ENCODE measurements at places on chromosomes 1 and 21. TPM values are rescaled to one million over a fixed set of nuclear protein-coding genes. Genes with fewer than 3 reads are reported as not detected.

Gene EVI5
- total RNA-seq = 43.5 TPM

Gene FCRL3
- total RNA-seq = not detected

Gene SLC5A3
- total RNA-seq = 48.7 TPM

Gene MROH7
- 0.25 TPM for total RNA-seq

Gene SORT1
- 46.7 TPM for total RNA-seq

Gene OLFML3
- 12.3 TPM for total RNA-seq

Gene ADCY10
- total RNA-seq = 0.25 TPM

Gene SEC16B
- total RNA-seq = 2.5 TPM

Gene TRNP1
- 12.0 TPM for total RNA-seq

Gene SYTL1
- total RNA-seq = 0.25 TPM

Gene OR2L5
- total RNA-seq = 0.25 TPM

Gene WNT4
- 3.4 TPM for total RNA-seq

Gene MEX3A
- total RNA-seq = 44.0 TPM

Gene TRIM67
- total RNA-seq = 46.7 TPM

Gene LRRC71
- total RNA-seq = 0.25 TPM

Gene NR1I3
- under 0.01 TPM for total RNA-seq

Gene FCRL6
- total RNA-seq = 0.25 TPM

Gene PSRC1
- total RNA-seq = 6.9 TPM

Data from temporal lobe (tissue), 4 donors.